SK-N-SH treated with all-trans-retinoic acid at 6 μM for 48 hours (cell line): ENCODE measurements at places on chromosomes 5 and 9.

DNA sequence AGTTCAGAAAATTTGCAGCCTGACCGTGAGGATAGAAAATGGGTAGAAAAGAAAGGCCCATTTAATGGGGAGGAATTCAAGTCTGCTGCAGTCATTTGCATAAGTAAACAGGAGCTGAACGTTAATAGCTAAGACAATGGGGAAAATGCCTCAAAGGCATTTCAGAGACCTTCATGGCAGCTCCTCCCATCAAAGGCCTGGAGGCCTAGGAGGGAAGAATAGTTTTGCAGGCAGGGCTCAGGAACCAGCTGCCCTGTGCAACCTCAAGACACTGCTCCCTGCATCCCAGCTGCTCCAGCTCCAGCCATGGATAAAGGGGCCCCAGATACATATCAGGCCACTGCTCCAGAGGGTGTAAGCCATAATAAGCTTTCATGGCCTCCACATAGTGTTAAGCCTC is 32.2 kb upstream of the CDH18 start:
- no peak for ATAC-seq

DNA sequence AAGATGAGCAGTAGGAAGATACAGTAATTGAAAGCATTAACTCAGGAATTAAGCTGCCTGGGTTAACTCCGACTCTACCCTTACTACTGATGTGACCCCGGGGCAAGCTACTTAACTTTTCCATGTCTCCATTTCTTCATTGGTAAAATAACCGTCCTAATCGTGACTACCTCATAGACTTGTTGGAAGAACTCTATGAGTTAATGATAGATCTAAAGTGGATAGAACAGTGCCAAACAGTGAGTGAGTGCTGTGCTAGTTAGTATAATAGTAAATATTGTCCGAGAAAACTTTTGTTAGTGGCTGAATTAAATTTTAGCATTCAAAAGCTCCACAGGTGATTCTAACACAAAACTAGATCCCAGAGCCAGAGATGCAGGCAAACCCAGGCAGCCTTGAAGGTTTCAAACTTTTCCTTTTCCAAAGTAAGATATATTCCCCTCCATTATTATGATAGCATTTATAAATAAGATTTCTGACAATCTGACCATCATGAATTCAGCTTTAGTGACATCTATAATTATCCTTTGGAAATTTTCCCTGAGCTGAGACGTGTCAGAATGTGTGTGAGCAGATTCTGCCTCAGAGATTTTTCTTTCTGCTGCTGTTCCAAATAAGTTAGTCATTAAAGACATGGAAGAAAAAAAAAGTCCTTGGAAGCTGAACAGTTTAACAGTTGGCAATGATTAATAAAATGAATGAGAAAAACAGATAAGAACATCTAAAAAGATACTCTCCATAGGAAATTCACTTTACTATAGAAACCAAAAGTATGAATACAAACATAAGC is 369.5 kb downstream of the PRELID2 start:
- ATAC-seq: no peak

- no peak for ATAC-seq
Measured at GRCh38 chr5:171989276-171989675, 17.2 kb downstream of the FBXW11 start.

DNA sequence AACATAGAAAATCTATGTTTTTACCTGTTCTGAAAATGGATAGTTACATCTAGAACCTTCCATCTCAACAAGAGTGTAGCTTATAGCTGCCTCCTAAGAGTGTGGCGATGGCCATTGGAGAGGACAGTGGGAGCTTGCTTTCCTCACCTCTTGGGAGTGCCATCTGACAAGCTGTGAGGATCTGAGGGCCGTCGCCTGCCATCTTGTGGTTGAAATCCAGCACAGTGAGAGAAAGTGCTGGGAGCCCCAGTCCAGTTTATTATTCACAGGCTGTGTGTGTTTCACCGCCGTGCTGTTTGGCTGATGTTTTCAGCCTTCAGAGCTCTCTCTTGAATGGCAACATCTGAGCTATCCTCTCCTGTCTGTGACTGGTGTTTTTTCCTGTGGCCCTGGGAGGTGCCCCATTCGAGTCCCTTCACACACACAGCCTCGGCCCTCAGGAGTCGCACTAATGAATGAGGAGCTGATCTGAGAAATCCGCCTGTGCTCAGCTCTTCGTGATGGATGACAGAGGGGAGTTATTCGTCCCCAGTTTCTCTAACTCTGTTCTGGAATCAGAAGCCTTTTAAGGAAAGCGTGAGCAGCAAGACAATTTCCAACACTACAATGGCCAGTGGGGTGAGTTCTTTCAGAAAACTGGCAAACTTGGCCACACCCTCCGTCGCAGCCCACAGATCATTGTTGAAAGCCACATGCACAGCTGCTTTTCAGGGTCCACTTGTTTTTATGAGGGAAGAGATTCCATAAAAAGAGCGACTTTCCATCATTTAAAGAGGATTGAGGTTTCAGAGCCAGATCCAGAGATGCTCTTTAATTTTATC is 170.3 kb downstream of the PDZD2 start:
- peak; percentile 98 for ATAC-seq

DNA sequence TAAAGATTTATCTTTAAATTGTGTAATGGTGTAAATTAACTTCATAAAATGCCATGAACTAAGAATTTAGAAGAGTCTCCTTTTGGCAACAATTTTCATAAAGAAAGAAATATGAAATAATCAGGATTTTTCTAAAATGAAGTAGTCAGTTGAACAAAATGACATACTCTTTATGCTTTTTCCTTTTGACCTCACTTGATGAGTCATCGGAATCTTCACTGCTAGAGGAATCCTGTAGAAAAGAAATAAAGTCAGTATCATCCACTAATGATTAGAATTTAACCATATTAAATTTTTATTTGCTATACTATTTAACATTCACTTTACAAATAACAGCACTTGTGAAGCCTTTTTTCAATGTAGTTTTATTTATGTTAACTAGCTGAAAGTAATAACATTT is 26.1 kb downstream of the CHD1 start:
- peak; percentile 59 for ATAC-seq

- no peak for ATAC-seq
Measured at GRCh38 chr5:102277144-102277543, 18.9 kb downstream of the SLCO4C1 start.

DNA sequence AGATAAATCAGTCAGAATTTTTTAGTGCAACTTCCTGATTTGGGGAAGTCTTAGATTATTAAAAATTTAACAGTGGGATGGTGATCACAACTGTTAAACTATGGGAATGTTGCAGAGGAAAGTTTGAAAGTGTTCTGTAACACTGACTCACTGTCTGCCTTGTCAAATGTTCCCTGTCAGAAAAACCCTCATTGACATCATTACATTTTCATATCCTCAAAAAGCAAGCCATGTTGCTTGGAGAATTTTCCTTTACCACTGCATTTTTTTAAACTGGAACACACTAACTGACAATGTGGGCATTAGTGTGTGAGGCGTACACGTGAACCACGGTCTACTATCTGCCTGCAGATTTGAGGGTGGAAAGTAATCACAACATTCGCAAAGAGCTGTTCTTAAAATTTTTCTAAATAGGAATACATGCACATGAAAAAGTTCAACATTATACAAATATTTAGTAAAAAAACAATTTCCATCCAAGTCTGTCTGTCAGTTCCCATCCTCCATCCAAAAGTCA is 28.6 kb upstream of the IL7R start:
- ATAC-seq: no peak

GRCh38 chr5:120327180-120327579 is 136.9 kb upstream of the PRR16 start:
- no peak for ATAC-seq

DNA sequence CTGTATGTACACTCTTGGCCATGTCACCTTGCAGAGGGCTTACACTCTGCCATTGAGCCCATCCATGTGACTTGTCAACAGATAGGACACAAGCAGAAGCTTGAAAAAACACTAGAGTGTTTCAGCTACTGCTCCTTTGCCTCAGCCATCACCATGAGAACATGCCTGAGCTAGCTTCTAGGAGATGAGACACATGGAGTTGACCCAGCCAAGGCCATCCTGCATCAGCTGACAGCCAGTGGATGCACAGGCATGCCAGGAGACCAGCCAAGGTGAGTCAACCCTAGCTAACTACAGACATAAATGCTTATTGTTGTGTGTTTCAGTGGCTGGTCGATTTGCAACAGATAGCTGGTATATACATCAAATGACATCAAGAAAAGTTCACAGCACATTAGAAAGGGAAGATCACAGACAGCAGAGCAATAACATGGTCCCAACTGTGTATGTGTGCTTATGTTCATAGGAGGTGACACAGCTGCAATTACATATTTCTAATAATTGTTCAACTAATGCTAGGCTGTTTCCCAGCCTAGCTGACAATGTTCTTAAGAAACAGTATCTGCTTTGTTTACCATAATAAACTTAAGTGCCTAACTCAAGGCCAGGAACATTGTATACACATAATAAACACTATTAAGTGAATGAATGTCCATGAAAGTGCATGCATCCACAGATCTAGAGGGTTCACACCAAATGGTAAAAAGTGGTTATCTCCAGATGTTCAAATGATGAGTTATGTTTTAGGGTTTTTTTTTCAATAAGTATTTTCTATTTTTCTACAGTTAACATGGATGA is 105.7 kb downstream of the SPOCK1 start:
- ATAC-seq: no peak

DNA sequence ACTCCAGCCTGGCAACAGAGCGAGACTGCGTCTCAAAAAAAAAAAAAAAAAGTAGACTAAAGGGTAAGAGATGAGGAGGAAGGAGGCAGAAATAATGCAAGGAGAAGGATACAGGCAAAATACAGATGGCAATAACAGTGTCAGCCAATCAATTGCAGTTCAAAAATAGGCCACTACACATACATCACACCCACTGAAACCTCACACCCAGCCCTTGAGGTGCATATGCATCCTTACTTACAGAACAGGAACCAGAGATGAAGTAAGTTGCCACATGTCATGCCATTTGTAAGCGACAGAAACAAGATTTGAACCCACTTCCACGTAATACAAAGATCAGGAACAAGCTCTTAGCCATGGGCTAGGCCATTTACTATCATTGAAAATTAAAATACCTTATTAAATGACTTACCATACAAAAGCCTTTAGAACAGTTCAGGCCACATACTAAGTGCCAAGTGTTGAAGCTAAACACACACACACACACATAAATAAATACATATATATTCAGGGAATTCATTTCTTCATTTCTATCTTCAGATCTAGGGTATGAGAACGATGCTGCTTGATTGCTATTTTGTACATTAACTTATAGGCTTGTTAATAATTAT is 98.4 kb downstream of the FNBP1 start:
- ATAC-seq: no peak

DNA sequence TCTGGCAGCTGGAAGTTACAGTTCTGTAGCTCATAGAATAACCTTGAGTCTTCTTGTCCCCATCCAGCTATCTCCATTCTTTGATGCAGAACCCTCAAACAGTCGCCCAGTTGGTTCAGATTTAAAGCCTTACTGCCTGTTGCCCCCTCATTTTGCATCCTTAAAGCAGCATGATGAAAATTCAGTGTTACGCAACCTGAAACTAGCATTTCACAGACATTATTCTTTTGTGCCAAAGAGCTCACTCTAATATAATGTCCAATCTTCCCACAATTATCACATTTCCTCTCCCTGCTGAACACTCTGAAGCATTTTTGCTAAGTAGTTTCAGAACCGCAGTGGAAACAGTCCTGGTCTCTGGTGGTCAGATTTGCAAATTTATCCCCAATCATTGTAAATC is 318.0 kb downstream of the PSAT1 start:
- ATAC-seq: no peak

DNA sequence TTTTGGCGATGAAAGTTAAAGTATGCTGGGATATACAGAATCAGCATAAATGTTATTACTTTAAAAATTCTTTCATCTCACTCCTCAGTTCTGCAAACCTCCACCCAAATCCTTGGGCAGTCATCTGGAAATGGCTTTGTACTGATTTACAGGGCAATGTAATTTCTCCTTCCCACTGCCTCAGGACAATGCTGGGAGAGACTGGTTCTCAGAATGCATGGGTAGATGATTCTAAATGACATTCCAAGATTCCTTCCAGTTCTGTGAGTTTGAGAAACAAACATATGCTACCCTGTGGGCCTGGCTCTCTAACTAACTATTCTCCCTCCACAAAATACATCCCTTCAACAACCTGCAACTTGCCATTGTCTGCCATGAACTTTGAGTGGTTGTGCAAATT is 7.5 kb upstream of the PSAT1 start:
- no peak for ATAC-seq

DNA sequence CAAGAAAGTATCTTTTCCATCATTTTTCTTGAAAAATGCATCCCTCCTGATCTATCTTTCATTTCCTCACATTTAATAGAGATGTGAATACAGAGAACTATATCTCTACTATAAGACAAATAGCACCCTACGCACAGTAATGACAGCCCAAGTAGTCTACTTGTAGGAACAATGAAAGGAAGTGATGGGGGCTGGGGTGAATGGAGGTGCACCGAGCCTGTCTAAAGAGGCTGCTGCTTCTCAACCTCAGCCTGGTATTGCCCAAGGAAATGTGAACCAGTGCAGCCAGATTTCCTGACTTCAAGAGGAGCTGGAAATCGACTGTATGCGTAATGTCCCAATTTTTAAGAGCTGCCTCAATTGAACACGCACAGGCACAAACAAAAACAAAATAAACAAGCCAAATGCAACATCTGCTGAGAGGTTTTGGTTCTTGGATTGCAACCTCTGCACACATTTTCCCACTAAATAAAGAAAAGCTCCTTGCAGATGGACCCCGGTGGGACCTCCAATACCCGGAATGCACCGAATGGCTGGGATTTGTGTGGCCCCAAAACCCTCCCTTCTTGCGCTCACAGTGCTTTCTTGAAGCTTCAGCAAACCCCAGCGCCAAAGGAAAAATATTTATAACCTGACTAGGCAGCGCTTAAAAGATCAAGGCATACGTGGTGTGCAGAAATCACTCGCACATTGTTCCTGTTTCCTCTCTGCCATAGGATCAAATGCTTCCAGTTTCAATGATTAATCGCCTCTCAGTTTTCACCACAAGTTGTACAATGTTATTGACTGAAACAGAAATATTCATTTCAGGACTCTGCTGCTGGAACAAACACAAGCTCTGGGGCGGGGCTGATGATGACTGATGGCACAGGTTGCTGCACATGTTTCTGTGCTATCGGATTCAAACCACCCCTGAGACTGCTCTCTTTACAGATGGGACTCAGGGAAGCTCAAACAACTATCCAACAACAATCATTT is 68.3 kb downstream of the KCNIP1 start:
- ATAC-seq: no peak

- peak; percentile 88 for ATAC-seq
Measured at GRCh38 chr5:100623719-100624118, 88.5 kb downstream of the FAM174A start.

- ATAC-seq: no peak
Measured at GRCh38 chr9:89883401-89884341, 278.9 kb downstream of the GADD45G start.

- ATAC-seq: no peak
Measured at GRCh38 chr9:86349271-86349670, 4.9 kb downstream of the TUT7 start.

- ATAC-seq: no peak
Measured at GRCh38 chr9:81885602-81886001, 42.6 kb upstream of the SPATA31D4 start.

DNA sequence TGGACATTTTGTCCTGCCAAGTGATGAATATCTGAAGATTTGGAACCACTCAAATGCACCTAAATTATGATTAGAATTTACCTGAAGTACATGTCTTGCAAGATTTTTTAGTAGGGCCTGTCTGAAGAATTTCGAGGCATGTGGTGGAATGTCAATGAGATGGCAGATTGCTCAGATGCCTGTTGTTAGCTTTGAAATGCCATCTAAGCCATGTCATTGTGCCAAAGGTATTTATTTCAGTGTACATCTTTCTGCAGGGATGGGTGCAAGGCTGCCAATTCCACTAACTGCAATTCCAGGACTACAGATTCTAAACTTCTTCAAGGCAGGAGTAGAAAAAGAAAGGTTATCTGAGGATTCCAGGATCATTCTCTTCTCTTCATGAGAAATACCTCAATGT is 9.1 kb upstream of the GNAQ start:
- ATAC-seq: no peak
